ENCODE measurements at places on chromosomes 1 and 21.

DNA sequence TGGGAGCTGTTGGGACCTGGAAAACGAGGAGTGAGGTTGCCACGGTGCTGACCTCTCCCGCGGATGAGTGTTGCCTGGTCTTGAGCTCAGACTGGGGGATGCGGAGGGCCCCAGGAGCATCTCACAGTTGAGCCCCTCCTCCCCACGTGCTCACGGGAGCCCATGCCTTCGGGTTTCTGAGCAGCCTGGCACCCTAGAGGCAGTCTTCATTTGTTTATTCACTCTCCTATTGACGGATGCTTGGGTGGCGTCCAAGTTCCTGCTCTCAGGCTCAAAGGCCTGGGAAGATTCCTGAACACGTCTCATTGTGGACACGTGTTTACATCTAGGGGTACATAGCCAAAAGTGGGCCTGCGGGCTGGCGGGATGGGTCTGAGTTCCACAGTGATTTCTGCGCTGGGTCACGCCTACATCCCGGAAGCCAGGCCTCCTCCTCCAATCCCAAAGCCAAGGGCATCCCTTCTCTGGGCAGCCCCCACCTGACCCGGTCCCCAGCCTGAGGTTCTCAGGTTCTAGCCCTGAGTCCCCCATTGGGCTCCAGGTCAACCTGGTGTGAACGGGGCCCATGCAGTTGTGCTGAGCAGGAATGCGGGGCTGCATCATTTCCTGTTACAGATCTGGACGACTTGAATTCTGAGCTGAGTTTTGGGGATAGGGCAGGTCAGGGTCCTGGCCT lies 14.7 kb downstream of the WNT3A start:
- DNase-seq: no peak

GRCh38 chr1:94743862-94744261 lies 76.3 kb upstream of the SLC44A3 start:
- peak; percentile 54 for DNase-seq

GRCh38 chr21:45513003-45513717 lies 29.1 kb downstream of the SLC19A1 start:
- DNase-seq: no peak

GRCh38 chr1:209248649-209249279 lies 334.8 kb upstream of the CAMK1G start:
- DNase-seq: peak; percentile 46

GRCh38 chr21:26946744-26947446 lies 20.0 kb downstream of the ADAMTS5 start:
- DNase-seq: no peak

DNA sequence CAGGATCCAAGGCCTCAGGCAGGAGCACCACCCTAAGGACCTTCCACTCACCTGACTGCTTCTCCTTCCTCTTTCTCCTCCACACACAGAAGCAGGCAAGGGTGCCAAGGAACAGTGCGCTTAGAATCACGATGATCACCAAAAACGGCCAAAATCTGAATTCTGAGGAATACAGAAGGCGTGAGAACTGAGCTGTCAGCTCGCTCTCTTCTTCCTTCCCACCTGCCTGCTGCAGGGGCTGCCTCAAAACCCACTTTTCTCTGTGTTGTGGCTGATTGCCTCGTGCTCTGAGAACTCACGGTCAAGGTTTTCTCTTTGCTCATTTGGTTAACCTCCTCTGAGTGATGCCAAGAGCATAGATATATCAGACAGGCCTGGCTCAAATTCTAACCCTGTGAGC lies 23.8 kb downstream of the CD244 start:
- no peak for DNase-seq

DNA sequence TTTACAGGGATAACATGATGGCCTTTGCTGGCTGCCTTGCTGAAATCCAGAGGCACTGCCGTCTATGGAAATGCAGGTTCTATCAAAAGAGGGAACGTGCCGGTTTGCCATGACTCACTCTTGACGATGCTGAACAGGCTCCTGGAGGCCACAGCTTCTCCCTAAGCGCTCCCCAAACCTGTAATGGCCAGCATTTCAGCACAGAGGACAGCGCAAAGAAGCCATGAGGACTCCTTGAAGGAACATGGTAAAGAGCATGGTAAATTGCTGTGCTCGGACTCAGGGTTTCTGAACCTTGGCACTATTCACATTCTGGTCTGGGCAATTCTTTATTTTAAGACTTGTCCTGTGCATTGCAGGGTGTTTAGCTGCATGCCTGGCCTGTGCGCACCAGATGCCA lies 217.5 kb downstream of the CAMTA1 start:
- DNase-seq: no peak

DNA sequence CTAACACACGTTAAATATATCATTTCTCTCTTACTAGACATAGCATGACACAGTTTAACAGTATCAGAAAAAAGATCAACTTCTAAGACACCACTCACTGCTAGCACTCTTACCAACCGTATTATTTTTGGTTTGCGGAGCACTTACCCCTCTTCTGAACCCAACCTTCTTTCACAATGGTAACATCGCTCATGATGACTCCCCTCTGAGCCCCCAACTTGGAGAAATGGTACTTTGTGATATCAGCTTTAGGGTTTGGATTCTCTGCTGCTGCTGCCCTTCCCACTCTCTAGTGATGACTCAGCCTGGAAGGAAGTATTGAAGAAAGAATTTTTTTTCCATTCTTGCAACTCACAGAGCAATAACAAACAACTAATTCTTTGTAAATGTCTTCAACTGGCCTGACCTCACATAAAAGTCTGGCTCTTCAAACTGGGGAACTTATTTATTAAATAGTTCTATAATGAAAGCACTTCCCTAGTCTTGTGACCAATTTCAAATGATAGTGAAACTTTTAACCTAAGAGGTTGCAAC lies 7.0 kb downstream of the AKT3 start:
- DNase-seq: no peak

DNA sequence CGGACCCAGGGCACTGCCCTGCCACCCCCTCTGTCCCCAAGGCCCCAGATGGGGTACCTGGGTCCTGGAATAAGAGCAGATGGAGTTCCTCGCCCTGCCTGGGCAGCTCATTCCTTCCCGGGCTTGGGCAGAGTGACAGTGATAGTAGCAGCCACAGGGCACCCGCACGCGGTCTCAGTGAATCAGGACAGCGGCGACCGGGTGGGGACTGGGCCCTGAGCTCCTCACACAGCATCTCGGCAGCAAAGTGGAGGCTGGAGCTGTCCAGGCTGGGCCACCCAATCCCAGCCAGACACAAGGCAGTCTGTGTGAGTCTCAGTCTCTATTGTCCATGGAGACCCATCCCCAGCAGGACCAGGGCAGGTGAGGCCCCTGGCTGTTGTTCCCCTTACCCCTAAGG lies 37.4 kb upstream of the CCDC27 start:
- no peak for DNase-seq

GRCh38 chr1:210731193-210731592 lies 402.5 kb downstream of the HHAT start:
- no peak for DNase-seq

DNA sequence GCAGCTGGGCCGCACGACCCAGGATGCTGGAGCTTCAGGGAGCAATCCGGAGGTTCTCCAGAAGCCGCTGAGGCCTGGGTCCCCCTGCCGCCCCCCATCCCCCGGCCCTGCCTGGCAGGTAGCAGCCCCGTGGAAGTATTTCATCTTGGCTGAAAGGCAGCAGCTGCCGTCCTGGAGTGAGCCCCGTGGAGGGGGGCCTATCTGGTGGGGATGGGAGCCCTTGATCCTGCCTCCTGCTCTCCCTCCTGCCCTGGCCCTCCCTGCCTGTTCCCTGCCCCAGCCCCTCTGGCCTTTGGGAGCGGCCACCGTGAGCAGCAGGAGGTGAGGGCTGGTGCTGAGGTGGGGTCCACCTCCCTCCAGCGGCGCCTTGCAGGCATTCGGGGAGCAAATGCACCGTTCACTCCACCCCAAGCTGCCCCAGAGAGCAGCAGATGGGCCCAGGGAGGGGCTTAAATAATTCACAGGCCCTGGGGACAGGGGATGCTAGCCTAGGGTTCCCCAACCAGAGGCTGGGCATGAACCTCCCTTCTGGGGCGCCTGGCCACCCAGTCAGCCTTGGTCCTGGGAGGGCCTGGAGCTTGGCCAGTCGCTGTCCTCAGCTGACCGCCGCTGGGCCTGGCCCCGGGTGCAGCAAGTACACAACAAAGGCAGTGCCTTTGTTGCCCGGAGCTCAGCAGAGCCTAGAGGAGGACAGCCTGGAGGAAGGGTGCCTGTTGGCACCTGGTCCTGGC lies 23.7 kb upstream of the PLCH2 start:
- peak; percentile 94 for DNase-seq

- no peak for DNase-seq
These were observed 13.4 kb downstream of the ENTREP3 start for GRCh38 chr1:155241841-155242264.

DNA sequence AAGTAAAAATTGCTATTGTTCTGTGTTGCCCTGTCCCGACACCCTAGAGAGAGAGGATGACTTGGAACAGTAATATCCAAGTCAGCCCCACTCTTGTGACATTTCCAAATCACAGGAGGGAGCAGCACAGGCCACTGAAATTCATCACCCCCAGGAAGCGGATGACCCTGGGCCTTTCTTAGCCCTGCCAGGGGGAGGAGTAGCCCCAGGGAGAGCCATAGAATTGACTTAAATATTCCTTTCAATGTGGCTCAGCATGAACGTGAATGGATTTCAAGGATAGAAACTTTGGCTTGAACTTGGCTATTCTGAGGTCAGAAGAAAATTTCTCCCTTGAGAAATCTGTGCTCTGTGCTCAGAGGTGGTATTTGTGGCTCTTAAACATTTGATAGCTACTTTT lies 80.6 kb downstream of the CENPF start:
- no peak for DNase-seq

GRCh38 chr1:112973788-112974187 lies 17.8 kb upstream of the SLC16A1 start:
- DNase-seq: no peak

DNA sequence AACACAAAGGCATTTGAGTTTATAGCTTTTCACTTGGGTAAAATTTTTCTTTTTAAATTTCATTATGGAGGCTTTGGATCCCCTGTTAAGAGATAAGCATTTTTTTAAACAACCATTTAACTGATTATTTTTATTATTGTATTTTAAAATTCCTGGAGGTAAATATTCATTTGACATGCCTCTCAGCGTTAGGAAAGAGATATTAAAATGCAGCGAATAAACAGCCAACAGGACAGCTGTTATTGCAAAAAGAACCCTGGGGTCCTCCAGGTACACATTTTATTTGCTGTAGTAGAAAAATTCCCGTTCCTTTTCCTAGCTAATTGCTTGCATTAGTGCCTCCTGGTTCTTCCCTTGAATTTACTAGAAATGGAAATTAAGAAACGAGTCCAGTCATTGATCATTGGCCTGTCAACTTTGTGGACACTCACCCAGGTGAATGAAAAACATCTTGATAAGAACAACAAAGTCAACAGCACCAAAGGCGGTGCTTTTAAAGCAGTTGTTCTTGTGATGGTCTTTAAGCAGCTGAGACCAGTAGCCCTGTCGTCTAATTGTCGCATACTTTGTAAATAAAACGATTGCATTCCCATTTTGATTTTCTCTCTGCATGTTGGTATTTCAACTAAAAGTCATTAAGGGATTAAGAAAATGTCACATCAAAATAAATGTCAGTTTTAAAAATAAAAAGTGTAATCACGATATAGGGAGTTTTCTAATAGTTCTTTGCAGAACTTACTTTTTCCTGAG lies 282.4 kb downstream of the GRIK1 start:
- no peak for DNase-seq

DNA sequence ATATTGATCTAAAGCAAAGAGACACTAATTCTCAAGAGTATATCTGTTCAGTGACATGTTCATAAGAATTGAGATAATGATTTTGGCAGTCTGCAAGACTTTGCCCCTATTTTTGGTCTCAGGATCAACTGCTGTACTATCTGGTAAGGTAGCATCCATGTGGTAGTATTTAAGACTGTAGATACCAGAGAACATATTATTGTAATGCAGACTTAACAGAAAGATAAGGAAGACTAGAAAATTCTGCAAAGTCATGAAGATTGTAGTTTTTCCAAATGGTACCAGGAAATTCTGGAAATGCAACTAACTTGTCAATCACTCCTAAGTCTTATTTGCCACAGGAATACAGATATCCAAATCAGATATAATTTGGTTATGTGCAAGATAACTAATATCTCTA lies 35.1 kb downstream of the RNF2 start:
- DNase-seq: no peak

GRCh38 chr1:165456114-165456513 lies 11.2 kb upstream of the RXRG start:
- no peak for DNase-seq

GRCh38 chr1:182015360-182015759 lies 46.2 kb downstream of the ZNF648 start:
- DNase-seq: no peak

GRCh38 chr21:37266515-37267221 lies 466 bp downstream of the VPS26C start:
- DNase-seq: peak; percentile 48

DNA sequence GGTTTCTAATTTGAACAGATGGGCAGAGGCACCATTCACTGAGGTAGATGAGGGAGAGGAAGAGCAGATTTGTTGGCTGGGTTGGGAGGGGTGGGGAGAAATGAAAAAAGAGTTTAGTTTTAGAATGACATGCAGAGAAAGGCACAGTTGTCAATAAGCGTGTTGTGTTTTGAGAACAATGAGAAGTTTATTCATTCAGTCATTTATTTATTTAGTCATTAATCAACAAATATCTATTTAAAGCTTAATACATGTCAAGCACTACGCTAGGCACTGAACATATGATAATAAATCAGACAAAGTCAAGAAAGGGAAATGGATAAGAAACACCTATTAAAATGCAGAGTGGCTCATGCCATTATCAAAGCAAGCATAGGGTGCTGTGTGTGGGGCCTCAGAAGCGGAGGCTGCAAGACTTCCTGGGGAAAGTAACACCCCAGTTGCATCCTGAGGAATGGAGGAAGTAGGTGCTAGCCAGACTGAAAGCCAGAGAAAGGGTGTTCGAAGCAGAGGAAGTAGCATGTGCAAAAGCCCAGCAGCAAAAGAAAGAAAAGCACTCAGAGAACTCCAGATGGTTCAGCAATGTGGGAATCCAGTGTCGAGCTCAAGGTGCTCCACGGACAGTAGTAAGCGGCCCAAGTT lies 114.1 kb downstream of the RNF220 start:
- DNase-seq: peak; percentile 77

GRCh38 chr1:157286646-157287420 lies 148.6 kb upstream of the ETV3 start:
- no peak for DNase-seq

DNA sequence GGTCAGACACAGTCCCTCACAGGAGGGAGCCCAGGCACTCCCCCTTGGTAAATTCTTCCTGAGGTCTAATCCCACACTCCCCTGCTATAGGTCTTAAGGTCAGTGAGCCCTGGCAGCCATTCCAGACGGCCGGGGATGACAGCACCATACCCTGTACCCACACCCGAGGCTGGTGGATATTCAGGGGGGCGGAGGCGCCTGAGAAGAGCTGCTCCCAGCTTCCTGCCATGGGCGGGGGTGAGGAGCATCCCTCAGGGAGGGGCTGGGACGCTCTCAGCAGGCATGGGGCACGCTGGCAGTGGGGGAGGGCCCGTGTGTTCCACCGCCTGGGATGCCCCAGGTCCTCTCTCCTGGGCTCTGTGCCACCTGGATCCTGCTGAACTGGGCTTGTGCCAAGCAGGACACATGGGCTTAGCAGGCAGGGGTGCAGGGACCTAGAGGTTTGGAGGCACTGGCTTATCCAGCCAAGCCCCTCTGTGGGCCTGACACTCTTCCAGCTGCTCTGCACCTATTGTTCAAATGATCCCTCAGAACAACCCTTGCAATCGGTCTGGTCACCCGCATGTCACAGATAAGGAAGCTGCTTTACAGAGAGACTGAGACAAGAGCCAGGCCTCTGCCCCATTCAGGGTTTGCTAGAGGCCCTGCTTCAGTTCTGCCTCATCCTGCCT lies 5.7 kb upstream of the ADGRB2 start:
- no peak for DNase-seq

All from globus pallidus (tissue), 1 donor.